NCI-H446 (cell line): ENCODE measurements at places on chromosomes 11 and 22.

DNA sequence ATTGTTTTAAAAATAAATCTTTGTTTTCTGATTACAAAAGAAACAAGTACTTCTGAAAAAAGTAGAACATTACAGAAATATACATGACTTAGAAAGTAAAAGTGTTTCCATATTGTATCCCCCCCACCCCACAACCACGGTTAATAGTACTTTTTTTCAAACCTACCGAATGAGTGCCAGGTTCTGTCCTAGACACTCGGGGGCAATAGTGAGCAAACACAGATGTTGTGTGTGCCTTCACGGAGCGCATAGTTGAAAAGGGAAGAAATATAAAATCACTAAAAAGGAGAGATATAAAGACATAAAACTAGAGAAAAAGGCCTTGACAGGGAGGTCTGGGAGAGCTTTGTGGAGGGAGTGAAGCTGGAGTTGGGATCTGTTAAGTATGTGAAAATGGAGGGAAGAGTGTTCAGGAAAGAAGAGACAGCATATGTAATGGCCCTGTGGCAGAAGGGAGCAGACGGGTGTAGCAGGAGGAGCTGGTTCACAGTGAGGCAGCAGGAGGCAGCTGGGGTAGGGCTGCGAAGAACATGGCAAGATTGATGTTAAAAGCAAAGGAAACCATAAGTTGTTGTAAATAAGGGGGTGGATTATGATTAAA lies 42.1 kb upstream of the ALX4 start:
- DNase-seq, result no peak

- peak; percentile 40 for DNase-seq
These were observed 77.3 kb downstream of the SCN3B start for GRCh38 chr11:123577081-123577598.

GRCh38 chr11:45250035-45250718 lies 36.0 kb downstream of the SYT13 start:
- DNase-seq, result peak; percentile 78

DNA sequence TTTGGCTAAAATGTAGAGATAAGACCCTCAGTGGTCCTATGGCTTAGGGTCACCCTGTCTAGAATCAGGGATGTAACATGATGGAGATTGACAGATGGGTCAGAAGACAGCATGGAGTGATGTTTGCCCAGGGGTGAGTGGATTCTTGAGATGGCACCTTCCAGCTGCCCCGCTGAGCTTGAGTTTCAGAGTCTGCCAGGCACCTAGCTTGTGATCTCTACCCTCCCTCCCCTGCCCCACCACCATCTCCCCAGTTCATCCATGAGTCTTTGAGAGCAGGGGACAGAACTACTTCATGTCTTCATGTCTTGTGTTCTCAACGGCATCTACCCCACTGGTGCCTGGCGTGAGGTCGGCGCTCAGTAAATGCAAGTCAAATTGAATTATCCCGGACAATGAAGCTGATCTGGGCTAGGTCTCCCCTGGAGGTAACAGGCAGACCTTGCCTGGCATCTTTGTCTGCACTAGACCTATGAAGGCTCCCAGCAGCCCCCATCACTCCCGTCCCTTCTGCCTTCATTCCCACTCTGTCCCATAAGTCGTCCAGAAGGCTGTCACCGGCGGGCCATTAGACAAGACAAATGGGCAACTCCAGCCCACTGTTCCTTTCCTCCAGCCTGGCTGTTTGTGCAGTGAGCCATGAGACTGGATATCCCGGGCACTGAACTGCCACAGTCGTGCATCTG lies 239.2 kb upstream of the TBCEL start:
- no peak for DNase-seq

DNA sequence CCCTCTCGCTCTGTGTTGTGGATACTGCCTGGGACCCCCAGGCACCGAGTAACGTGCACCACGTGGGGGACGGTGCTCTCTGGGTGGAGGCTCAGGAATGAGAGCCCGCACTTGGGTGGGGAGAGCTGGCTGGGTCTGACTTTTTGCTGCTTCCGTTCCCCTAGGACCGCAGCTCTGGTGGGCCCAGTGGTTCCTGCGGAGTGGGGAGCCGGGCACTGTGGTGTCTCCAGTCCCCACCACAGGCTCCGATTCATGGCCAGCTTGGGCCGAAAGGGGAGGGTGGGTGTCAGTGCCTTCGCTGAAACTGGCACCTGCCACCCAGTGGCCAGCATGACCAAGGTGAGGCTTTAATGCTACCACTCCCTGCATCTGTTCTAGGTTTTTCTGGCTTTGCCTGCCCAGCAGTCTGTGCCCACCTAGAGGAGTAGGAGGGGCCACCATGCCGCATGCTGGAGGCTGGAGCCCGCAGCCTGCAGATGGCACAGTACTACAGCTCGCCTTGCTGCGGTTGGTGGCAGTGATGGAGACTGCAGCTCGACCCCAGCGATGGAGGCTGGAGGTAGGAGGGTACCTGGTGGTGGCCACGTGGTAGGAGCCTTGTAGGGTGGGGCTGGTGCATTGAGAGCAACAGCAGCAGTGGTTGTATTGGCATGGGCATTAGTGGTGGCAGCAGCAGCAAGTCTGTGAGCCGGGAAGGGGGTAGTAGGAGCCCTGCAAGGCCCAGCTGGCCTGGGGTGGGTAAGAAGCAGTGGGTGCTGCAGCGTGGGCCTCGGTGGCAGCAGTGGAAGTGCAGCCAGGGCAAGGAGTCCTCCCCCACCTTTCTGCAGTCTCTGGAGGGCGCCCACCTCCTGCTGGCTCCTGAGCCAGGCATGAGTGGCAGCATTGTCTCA lies 118.8 kb upstream of the VPREB1 start:
- DNase-seq, result no peak
